ENCODE measurements at places on chromosomes 5 and 9.
A peak's percentile ranks its signal among the peaks of the same experiment; 100 is the strongest.

- no peak for DNase-seq
Measured at GRCh38 chr5:110815916-110816605, 77.3 kb downstream of the SLC25A46 start.

DNA sequence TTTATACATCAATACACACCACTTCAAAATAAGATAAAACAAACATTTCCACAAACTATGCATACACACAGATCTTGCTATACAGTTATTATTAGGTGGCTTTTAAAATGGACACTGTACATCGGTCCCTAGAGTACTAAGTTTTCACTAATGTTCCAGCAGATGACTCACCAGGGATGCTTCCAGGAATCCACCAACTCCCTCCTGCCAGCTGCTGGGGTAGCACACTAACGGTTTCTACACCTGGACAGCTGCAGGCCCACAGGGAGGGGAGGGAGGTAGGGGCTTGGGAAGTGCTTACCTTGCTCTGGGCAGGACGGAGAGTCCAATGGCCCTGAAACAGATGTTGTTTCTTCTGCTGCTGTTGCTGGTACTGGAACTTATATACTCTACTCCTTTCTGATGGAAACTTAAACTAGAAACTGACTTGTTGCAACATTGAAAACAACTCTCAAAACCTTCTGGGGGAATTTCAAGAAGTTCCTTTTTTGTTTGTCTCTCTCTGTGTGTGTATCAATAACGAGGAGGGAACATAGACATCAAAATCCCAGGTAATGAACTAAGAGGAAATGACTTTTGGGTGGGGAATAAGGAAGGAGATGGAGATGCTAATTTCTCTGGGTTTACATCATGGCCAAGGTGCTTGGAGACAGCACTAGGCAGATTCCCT is at the start of gene IL12B:
IL12B (minus strand) TSS at position 357 of the 670 bp plus-strand sequence. CDS start 3,705 bp downstream, outside the sequence.
- DNase-seq = no peak

DNA sequence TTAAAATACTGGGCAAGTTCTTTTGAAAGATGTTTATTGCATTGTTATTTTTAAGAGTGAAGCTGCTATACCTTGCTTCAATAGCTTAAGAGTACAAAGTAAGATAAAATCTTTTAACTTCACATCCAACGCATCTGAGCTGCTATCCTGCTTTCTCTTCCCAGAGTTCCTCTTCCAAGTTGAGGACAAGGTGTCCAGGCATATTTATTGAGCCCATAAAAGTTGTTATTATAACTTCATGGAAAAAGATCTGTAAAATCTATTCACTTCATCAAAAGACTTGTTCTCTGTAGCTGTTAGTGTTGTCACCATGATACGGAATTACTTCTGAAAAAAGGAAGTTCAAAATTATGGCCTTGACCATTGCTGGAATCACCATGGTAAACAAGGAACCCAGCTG is 306.2 kb upstream of the ELAVL2 start:
- no peak for DNase-seq

DNA sequence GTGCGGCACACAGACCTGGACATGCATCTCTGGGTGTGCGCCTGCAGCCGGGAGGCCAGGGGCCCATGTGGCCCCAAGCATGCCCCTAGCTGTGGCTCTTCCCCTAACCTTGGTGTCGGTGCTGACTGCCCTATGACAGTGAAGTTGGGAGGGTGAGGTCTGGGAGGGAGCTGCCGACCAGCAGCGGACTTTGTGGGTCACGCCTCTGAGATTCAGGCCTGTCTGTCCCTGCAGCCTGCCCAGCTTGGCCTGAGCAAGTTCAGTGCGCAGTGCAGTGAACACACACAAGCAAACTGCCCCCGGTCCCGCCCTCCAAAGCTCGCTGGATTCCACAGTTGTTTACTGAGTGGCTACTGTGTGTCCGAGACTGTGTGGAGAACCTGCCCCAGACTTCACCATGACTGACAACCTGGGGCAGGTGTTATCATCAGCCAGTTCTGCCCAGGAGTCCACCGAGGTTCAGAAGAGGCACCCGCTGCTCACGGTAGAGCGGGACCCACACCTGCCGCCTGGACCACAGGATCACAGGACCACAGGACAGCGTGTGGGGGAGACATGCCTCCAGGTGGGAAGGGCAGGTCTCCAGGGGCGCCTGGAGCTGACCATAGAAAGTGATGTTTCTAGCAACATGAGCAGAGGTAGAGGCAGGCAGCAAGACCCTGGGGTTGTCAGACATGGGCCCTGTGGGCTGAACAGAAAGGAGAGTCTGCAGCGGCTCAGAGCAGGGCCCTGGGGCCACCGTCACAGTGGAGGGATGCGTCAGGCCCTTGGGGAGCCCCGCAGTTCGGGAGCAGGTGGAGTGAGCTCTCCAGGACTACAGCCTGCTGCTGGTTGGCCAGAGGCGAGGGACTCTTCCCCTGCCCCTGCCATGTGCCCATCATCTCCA is 105.1 kb downstream of the PHF2 start:
- peak; percentile 3 for DNase-seq

GRCh38 chr5:112883192-112883591 is 22.1 kb downstream of the SRP19 start:
- DNase-seq = no peak

DNA sequence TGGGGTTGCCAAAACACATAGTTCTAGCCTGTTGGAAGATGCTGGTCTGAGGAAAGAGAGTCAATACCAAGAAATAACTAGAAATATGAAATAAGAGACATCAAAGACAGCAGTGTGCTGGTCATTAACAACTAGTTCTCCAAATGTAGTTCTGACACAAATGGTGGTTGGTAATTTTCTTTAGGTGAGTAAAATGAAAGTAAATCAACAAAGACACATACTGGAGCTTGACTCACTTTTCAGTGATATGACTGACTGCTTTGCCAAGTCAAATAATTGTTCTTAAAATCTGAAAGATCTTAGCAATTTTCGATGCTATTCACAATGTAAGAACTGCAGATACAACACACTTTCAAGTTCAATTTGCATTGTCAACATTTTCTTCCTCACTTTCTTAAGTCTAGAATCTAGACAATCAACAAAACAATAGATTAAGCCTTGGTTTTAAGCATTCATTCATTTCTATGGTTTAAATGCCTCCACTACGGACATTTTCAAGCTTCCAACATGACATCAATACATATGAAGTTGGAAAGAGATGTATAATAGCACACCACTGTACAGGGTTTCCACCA is 166.8 kb upstream of the MAP3K1 start:
- DNase-seq = no peak

DNA sequence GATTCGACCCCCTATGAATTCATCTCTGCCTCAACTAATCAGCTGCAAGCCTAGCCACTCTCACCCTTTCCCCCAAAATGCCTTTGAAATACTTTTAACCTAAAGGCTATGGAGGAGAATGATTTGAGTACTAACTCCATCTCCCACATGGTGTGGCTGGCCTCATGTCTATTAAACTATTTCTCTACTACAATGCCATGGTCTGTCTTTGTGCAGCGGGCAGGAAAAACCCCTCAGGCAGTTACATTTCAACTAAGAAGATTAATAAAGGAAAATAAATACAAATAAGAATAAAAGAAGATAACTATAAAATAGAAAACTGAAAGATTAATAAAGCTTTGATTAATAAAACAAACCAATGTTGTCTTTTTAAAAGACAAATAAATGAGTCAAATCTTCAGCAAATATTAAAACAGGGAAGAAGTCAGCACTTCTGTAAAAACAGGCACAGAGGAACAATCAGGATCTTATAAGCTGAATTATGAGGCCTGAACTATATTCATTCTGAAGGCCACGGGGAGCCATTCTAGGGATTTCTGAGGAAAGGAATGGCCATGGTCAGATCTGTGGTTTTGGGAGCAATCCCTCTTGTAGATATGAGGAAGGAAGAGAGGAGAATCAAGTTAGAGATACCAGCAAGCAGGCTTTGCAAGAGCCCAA is 116.1 kb upstream of the SLC12A2 start:
- no peak for DNase-seq

DNA sequence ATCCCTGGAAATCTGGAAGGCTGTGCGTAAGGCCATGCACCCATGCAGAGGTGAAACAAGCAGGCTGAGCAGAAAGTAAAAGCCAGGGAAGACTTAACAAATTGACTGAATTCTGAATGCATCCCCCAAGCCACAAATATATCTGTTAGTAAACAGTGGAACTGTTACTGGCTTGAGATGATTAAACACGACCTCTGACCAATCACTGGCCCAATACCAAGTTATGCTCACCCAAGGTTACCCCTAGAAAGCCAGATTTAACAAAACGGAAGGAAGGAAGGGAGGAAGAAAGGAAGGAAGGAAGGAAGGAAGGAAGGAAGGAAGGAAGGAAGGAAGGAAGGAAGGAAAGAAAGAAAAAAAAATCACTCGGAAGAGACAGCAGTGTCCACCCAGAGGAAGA is 215.8 kb upstream of the CCNG1 start:
- DNase-seq = no peak

DNA sequence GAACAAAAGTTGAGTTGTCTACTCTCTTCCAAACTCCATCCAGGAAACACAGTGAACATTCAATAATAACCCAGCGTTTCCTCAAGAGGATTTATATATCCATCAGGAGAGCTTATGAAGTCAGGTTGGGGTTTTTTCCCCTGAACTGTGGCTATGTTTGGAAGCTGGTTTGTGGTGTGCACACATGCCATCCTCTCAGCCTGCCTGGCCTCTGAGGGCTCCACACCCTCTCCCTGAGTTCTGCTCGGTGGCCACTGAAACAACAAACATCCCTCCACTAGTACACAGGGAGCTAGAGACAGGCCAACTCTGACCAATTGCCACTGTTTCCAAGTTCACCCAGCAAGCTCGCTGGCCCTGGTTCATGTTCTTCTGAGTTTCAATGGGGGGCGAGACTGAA is 35.7 kb downstream of the SMIM23 start:
- DNase-seq = no peak

- DNase-seq = no peak
Measured at GRCh38 chr5:133781436-133782225, 169.3 kb upstream of the FSTL4 start.

GRCh38 chr9:35110327-35110761 is 5.3 kb downstream of the ATOSB start:
- no peak for DNase-seq

GRCh38 chr9:37311938-37312708 is 110.4 kb upstream of the GRHPR start:
- DNase-seq = no peak

DNA sequence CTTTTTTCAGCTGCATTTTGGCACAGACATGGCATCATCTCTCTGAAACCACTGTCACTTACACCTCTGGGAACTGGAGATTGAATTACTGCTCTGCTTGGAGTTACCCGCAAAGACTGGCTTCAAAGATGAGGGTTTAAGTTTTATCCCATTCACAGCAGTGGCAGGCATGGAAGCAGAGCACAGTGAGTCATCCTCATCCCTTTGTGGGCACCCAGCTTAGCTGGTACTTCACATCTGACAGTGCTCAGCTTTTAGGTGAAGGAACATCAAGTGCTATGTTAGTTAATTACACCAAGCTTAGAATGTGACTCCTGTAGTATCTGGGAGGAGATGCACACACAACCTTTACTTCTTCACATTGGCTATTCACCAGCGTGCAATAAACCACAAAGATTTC is 24.8 kb upstream of the ALDH1A1 start:
- DNase-seq = no peak

DNA sequence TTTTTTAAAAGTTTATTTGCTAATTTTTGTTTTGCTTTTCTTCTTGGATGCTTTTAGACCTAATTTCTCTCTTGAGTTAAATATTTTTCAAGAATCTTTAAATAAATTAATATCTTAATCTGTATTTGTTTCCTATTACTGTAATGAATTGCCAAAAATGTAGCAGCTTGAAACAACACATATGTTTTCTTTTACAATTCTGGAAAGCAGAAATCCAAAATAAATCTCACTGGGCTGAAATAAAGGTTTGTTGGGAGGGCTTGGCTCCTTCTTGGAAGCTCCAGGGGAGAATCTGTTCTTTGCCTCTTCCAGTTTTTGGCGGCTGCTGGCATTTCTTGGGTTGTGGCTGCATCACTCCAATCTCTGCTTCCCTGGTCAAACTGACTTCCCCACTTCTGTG is 658.1 kb upstream of the ARRDC3 start:
- DNase-seq = no peak

- no peak for DNase-seq
Measured at GRCh38 chr5:111933086-111933485, 176.1 kb upstream of the NREP start.

GRCh38 chr9:97660340-97660739 is 26.7 kb downstream of the NCBP1 start:
- no peak for DNase-seq

DNA sequence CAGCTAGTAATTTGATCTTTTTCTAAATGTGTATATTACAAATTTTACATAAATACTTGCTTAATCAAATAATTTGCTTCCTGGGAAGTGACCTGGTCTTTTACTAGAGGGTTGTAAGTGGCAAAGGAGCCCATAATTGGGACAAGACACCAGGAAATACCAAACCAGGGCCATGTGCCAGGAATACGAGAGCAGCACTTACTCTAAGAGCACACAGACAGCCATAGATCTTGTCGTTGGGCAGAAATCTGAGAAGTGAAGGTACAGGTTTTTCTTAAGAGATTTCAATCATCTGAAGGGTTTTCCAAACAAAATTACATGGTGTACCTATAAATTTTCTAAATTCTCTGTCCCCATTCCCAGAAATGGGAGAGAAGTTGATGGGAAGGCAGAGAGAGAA is 179.3 kb downstream of the HINT1 start:
- DNase-seq = no peak

DNA sequence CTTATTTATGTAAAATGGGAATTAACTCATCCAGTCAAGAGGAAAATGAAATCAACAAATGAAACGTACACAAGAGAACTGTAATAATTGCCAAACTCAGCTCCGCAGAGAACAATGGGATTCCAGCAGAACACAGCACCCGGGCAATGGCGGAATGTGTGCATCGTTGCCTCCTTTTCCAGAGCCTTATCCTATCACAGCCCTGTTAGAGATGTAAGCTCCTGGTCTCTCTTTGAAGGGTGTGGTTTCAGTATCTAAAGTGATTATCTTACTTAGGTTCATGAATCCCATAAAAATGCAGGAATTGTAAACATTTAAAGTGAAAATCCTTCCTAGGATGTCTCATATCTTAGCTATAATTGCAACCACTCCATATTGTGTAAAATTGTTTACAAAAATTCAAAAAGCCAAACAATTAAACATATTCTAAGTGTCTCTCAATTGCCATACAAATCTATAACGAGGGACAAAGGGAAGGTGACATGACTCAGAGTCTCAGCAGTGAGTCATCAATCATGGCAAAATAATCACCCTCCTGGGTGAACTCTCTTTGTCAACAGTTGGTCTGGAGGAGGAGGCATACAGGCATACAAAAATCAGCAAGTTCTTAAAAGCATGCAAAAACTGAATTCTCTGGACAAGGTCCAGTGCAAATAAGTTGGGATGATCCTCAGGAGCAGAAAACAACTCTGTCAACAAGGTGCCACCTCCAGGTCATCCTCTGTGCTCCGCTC is 22.6 kb downstream of the SEMA5A start:
- DNase-seq = no peak

DNA sequence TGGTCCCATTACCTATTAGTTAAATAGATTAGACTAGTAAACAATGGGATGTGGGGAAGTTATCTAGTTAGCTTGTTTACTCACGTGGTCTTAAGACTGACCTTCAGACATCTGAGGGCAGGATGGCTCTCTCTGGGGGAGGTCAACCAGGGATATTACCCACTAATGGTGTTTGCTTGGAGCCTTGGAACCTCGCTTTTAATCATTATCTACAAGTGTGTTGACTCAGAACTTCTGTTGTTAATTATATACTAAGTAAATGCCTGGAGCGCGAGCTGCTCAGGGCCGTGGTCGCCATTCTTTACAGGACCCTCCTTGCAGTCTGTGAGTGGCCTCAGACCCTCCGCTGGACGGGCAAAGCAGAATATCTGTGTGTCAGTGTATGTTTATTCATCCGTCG is 48.5 kb upstream of the ZNF354A start:
- no peak for DNase-seq

- no peak for DNase-seq
Measured at GRCh38 chr5:142869886-142870285, 99.7 kb downstream of the ARHGAP26 start.

All from endothelial cell (in vitro differentiated cells).